ENCODE measurements at places on chromosomes 5 and 9.

DNA sequence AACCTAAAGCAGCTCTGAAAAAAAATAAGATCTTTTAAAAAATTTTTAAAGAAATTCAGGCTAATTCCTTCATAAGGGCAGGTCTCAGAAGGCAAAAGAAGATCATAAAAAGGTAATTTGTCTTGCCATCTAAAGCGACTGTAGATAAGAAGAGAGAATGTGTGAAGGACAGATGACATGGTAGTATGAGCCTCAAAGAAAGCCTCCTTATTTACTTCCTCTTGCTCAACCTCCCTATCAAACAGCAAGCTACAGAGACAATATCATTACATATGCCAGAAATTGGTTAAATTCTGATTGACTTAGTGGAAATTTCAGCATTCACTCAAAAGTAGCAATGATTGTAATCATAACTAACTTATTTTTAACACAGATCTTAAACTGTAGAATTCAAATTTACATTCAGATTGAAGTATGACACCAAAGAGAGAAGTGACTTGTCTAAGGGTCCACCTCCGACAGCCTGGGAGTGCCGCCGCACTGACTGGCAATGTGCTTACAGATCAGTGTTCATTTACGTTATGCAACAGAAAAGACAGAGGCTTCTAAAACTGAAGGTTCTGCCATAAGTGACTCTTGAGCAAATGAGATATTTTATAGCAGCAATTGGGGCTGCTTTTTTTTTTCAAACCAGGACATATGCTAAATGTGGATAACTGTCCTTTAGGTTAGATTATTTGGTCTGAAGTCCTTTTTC, 132.0 kb downstream of the CEMIP2 start:
- DNase-seq, result no peak

DNA sequence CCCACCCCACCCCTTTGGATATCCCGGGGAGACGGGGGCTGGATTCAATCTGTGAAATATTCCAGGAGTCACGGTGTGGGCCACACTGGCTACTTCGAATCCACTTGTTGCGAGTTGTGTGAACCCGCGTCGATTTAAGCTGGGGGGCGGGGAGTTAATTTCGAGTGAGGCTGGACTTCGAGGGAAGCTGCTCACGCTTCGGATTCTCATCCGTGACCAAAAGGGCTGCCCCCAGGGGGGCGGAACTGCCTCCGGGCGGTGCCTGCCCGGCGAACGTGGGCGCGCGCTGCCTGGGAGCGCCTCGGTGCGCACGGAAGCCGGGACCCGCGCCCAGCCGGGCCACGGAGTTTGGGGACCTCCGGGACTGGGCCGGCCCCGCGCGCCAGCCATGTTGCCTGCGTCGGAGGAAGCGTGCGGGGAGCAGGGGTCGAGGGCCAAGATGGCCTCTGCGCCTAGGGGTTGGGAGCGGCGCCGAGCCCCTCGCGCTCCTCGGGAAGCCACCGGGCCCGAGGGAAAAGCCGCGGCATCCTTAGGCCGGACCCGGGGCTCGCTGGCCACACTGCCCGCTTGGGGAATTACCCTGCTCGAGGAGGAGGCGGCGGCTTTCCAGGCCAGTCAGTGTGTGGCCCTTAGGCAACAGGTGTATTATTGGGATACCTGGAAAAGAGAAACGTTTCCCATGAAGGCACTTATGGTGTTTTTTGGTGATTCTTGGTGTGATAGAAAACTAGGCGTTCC, 975 bp downstream of the OCLN start:
- DNase-seq, result no peak

DNA sequence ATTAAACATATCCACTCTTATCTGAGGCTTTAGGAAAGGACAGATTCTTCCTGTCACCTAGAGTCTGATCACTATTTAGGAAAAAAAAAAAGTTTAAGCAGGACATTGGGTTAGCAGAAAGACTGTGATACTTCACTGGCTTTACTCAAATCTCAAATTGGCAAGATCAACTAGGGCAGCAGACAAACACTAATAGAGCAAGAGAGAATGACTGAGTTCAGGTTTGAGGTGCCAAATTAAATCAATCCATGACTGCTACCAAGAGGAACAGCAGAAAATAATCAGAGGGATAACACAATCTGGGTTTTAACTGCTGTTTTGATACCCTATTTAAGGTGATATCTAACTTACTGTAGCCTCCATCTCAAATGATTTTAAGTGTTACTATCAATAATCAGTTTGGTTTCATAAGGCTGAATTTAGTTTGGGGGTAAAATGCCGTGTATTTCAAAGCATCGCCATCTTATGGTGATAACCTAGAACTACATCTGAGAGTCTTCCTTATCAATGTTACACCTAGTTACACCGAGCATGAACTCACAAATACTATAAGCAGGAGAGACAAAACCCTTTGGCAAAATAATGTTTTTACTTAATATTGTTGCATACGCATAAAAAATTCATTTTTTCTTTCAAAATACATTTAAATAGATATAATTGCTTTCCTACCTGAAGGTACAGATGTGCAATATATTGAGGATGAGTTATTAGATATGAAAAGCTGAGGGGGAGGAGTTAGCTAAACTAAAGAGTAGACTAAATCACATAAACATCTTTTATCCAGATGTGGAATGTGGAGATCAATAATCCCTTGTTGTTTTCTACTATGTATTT, 286.4 kb upstream of the CDH12 start:
- DNase-seq, result no peak

DNA sequence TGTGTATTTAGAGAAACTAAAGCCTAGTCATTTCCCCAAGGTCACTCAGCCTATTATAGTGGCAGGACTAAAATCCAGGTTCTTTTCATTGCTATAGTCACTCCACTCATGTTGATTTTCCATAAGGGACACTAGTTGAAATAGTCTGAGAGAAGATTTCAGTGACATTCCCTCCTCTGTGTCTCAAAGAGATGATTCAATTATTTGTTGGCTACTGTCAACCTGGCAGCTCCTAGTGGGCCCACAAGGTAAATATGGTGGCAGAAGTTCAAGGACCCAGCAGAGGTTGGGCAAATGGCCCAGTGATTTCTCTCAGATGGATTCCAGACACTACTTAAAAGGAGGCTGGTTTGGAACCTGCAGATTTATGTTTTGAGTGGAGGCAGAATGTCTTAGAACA, 48.1 kb downstream of the G3BP1 start:
- no peak for DNase-seq

GRCh38 chr5:137453483-137454080, 45.5 kb downstream of the SPOCK1 start:
- DNase-seq, result no peak

DNA sequence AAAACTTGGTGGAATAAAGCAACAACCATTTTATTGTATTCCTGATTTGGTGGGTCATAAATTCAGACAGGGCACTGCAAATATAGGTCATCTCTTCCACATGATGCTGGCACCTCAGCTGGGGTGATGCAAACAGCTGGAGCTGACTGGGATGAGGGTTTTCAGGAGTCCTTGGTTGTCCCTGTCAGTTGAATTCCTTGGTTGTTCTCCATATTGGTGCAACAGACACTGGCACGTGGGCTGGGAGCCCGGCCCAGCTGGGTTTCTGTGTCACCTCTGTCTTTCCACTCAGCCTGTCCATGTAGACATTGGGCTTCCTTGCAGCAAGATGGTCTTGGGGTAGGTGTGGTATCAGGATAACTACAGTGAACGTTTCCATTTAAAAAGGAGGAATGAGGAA, 518.0 kb upstream of the MEF2C start:
- no peak for DNase-seq

DNA sequence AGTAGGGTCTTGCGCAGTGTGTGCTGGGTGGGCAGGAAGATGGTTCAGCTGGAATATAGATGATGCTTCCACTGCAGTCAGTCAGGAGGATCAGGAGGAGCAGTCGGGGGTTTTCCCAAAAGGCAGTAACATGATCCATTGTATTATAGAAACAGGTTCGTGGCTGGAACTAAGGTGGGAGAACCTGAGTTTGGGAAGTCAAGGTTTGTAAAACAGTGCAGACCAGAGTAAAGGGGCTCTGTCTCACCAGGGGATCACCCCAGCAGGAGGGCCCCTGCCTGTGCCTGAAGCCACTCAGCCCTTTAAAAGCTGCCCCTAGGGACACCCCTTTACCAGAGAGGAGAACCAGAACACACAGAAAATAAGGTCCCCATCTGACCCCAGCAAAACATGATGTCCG, 213.4 kb downstream of the AUH start:
- DNase-seq, result no peak

GRCh38 chr9:114484215-114484853, 20.9 kb downstream of the WHRN start:
- no peak for DNase-seq

DNA sequence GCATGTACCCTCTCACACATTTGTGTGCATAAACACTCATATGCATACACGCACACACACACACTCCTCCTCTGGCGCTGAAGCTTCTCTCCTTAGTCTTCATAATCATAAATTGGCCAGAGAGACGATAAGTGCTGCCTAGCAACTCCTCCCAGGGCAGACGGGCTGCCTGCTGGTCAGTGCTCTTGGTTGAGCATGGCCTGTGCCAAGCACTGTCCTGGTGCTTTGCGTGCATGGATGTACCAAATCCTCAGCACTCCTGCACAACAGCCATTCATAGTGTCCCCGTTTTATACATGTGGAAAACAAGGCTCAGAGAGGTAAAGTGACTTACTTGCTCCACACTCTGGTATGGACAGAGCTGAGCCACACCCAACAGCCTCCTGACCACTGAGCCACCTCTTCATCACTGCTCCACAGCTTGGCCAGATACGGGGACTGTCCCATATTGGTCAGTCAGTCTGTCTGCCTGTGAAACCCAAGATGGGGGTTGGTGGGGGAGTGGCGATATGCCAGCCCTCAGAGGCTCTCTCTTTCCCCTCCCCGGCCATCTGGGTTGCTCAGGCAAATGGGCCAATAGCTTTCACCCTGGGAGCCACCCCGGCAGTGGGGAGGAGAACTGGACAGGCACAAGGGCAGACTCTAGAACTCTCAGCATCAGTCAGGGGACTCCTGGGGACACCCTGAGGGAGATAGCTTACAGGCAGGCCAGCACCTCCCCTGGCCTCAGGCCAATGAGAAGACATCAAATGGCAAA, 64.3 kb upstream of the GARNL3 start:
- no peak for DNase-seq

DNA sequence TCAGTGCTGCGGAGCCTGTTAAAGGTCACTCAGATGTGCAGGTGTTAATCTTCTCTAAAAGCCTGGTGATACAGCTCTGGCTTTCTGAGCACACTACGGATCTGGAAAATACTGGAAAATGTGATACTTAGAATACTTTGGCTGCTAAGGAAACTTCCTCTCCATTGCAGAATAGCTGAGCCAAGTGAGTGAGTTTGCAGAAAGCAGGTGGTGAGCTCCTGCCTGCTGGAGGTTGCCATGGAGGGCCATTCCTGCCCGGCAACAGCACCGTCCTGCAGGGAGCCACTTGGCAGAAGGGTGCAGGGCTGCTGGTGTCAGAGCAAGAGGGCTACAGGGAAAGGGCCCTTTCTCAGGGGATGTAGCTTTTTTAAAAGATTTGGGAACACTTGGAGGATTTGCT, 40.7 kb downstream of the SECISBP2 start:
- no peak for DNase-seq

GRCh38 chr5:57366744-57367143, 115.9 kb downstream of the ACTBL2 start:
- DNase-seq, result no peak

DNA sequence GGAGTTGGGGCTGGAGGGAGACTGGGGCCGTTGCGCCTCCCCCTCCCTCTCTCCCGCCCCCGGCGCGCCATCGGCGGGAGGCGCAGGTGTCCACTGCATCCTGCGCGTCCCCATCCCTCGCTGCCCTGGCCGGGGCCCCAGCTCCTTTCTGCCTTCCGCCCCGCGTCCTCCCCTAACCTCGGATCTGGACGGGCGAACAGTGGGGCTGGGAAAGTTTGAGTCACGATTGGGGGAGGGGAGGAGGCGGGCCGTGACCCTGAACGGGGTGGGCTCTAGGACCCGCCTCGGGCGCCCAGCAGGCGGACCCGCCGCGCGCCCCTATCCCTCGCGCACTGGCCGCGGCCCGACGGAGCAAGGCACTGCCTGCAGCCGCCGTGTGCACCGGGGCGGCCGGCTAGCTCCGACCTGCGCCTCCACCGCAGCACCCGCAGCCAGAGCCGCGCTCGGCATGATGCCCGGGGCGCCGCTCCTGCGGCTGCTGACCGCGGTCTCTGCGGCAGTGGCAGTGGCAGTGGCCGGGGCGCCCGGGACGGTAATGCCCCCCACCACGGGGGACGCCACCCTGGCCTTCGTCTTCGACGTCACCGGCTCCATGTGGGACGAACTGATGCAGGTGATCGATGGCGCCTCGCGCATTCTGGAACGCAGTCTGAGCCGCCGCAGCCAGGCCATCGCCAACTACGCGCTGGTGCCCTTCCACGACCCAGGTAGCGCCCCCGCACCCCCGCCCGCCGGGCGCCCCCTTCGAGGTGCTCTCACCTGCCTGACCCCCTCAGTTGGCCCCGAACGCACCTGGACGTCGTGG, at the start of gene HMCN2:
Gene HMCN2, plus strand, starts transcription at position 330 of the 805 bp plus-strand sequence. Its CDS starts 119 bp downstream, at position 449.
- no peak for DNase-seq

- DNase-seq, result no peak
Measured at GRCh38 chr5:88049737-88050136, 218.9 kb downstream of the TMEM161B start.

GRCh38 chr9:98038958-98039357, 17.6 kb upstream of the NANS start:
- DNase-seq, result no peak

DNA sequence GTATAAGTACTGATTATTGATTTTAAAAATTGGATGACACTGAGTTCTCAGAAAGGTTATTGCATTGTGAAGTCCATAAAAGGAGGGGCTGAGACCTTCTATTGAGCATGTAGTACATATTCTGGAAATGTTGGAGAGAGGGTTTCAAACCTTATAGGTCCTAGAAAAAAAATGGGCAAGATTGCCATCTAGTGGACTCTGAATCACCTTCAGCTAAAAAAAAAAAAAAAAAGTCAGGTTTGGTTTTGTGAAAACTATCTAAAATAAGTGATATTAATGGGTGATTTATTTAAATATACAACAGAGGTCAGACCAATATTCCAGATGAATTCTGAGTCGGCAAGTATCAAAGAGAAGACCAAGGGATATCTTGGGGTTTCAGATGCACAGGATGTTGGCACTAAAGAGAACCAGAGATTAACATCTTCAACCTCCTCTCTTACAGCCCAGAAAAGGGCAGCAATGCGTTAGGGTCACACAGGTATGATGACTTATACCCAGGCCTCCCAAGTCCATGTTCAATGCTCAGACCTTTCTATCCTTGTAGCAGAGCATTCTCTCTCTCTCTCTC, 109.8 kb upstream of the NMUR2 start:
- no peak for DNase-seq

GRCh38 chr5:1220831-1221230, 4.3 kb upstream of the SLC6A18 start:
- DNase-seq, result no peak

DNA sequence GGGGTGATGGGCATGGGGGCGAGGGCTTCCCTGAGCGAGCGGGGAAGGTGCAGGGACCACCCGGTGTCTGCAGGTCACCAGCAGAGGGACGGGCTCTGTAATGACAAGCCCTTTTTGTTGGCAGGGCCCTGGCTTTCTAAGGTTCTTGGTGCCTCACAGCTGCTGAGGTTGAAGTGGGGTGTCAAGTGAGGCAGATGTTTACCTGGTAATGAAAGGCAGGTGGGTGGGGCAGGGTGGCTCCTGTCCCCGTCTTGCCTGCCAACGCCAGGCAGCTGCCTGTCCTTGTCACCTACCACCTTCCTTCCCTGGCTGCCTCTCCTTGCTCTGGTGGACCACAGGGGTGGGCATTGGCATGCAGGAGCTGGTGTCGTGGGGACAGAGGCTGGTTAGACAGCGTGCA, 41.0 kb upstream of the SEMA4D start:
- DNase-seq, result no peak
